Coronary artery (tissue), 2 donors: ENCODE measurements at places on chromosomes 11 and 22.

DNA sequence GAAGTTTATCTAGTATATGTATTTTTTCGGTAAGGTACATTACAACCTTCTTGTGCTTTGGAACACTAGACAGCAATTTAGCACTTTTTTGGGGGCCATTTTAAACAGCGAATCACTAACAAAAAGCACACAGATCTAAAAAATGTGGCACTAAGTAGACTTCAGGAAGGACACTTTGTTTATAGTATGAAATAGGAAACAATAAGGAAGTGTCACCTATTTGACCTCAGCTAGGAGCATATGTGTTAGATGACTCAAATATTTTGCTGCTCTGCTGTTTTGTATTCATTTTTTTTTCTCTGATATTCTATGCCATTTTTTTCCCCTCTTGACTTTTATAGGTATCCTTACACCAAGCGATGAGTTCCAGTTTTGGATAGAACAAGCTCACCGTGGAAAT, 5.6 kb downstream of the DYNC2H1 start:
- no peak for DNase-seq

DNA sequence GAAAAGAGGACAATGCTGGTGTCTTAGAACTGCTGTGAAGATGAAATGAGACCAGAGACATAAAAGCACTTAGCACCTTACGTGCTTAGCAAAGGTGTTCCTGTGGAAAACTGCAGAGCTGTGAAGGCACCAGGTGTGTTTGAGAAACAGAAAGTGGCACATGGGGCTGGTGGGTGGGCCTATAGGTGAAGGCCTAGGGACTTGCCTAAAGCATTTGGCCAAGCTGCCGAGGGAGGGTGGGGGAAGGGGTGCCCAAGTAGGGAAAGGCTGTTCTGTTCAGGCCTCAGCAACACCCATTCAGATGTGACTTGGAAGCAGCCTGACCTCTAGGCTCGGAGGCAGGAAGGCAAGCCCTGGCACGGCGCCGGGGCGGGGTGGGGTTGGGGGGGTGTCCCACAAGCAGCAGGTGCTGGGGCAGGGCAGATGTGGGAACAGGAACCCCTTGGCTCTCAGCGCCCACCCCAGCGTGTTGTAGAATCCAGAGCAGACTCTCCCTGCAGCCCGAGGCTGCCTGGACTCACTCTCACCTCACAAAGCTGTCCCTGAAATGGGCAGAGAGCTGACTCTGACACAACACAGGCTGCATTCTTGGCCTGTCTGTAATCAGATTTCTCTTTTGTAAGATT, 366.7 kb upstream of the NARS2 start:
- no peak for DNase-seq

GRCh38 chr11:76824980-76825725, 35.6 kb upstream of the ACER3 start:
- DNase-seq: no peak

- DNase-seq: no peak
Observed at GRCh38 chr22:22342697-22343580, 98.4 kb downstream of the VPREB1 start.

- DNase-seq: no peak
Observed at GRCh38 chr11:106691807-106692365, 326.4 kb downstream of the GUCY1A2 start.

GRCh38 chr11:100739666-100740065, 52.6 kb downstream of the ARHGAP42 start:
- DNase-seq: no peak

GRCh38 chr11:118233377-118233776, 8.6 kb upstream of the JAML start:
- DNase-seq: no peak

- no peak for DNase-seq
Observed at GRCh38 chr22:48717076-48717810, 1110.4 kb downstream of the BRD1 start.

GRCh38 chr11:120500414-120501071, 11.0 kb upstream of the GRIK4 start:
- DNase-seq: no peak

DNA sequence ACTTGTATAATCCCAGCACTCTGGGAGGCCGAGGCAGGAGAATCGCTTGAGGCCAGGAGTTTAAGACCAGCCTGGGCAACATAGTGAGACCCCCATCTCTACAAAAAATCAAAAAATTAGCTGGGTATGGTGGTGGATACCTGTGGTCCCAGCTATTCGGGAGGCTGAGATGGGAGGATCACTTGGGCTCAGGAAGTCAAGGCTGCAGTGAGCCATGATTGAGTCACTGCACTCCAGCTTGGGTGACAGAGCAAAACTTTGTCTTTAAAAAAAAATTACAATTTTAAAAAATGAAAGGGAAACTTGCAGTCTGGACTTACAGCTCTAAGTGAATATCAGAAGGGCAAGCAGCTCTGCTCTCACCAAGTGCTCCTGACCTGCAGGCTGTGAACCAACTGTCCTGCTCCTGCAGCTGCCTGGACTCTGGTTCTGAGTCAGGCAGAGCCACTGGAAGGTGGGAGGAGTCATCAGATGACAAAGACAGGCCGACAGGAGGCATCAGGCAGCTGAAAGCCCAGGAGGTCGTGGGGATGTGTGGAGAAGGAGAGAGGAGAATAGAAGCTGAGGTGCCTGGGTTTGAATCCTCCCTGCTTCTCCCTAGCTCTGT, 9.6 kb downstream of the SMTNL1 start:
- no peak for DNase-seq

DNA sequence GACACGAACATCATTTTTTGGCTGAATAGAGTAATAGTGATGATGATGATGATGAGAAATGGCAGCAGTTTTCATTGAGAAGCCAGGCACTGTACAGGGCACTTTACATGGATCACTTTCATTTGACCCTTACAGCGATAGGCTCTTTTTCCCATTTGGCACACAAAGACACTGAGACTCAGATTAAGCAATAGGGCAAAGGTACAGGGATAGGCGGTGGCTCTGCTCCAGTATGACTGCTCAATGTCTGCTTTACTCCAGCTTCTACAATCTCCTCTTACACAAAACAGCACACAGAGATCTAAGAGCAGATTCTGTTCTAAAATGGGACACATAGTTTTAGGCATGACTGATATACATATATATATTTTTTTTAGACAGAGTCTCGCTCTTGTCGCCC, 40.6 kb downstream of the MPPED2 start:
- no peak for DNase-seq

- no peak for DNase-seq
Observed at GRCh38 chr11:59062602-59063529, 23.2 kb upstream of the GLYATL1B start.

DNA sequence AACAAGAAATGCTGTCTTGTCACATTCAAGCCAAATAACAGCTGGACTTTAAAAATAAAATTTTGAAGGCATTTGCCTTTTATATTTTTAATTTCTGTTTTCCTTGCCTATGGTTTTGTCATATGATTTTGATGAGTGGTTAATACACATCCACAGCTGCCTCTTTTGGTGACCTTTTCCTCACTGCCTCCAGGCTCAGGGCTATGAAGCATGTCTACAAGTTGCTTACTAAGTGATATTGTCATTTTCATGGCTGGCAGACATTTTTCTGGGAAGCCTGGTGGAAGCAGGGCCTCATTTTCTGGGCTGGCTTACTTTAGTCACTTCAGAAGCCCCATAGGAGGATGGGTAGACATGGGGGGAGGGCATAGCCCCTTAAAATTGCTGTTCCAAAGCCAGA, 344.9 kb downstream of the SOX6 start:
- no peak for DNase-seq

DNA sequence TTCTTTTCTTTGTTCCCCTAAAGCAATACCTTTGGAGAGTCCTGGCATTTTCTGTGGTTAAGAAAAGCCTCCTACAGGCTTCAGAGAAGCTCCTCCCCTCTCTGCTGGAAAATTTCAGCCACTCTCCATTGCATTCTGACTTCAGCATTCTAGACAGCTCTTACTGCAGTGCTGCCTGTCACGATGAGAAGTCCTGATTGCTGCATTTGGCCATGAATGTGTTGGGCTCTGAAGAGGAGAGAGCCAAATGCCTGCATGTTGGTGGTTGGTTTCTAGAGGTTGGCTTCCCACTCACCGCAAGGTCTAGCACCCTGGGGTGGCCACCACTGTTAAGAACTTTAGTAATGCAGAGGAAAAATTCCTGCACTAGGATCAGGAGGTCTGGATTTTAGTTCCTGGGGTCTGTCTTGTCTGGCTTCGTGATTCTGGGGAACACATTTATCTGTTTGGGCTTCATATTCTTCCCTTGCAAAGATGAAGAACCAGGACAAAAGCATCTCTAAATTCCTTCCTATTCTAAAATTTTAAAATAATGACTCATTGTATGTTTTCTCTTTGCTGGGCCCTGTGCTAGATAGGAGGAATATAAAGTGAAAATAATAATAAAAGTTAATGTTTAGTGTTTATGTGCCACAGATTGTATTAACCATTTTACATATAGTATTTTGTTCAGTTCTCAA, 38.1 kb downstream of the COA4 start:
- no peak for DNase-seq

- DNase-seq: no peak
Observed at GRCh38 chr11:1652442-1652770, 22.8 kb downstream of the KRTAP5-5 start.

DNA sequence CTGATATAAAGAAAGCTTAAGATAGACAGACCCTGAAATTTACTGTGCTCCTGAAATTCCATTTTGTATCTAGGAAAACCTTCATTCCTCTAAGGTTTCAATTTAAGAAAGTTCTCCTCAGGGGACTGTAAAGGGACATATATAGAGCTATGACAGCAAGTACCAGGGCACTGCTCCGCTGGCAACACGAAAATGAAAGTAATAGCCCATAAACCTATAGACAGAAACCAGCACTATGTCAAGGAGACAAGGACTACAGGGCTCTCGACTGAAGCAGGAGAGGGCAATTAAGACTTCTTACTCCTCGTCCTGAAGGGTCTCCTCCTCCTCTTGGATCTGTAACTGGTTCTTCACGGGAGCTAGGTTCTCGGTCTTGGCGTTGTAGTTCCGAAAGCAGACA, 6.9 kb downstream of the FEZ1 start:
- no peak for DNase-seq

DNA sequence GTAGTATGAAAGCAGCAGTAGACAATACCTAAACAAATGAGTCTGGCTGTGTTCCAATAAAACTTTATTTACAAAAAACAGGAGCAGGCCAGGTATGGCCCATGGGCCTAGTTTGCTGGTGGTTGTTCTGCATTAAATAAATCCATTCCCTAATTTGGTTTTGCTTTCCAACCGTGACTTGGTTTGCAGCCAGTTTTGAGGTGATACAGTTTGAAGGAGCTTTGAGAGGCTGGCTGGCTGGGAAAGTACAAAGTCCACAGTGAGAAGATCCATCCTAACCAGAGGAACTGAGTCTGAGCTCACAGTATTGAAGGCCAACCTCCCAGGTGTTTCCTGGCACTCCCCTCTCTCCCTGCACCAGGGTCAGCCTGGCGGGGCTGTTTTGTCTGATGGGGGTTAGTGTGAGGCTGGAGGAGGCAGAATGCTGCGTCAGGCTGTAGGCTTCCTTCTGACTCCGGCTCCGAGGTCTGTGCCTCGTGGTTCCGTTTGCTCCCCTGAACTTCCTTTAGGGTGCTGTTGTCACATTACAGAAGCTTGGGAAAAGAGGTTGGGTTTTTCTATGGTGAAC, 129.5 kb downstream of the MICAL2 start:
- DNase-seq: no peak

GRCh38 chr22:45996241-45997076, 19.5 kb upstream of the WNT7B start:
- DNase-seq: no peak

- DNase-seq: no peak
Observed at GRCh38 chr11:85279267-85279666, 347.9 kb downstream of the DLG2 start.

GRCh38 chr11:56706486-56706885, 7.6 kb downstream of the OR9G1 start:
- no peak for DNase-seq

DNA sequence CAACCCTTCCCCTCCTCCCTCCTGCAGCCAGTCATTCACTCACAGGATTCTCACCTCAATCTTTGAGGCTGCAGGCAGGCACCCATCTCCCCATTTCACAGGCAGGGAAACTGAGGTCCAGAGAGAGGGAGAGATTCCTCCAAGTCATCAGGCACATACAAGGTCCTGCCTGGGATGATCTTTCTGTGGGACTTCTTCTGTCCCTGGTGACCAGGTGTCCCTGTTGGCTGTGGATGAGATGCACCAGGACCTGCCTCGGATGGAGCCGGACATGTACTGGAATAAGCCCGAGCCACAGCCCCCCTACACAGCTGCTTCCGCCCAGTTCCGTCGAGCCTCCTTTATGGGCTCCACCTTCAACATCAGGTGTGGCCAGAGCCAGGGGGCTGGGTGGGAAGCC, 7.8 kb downstream of the FTH1 start:
- no peak for DNase-seq

DNA sequence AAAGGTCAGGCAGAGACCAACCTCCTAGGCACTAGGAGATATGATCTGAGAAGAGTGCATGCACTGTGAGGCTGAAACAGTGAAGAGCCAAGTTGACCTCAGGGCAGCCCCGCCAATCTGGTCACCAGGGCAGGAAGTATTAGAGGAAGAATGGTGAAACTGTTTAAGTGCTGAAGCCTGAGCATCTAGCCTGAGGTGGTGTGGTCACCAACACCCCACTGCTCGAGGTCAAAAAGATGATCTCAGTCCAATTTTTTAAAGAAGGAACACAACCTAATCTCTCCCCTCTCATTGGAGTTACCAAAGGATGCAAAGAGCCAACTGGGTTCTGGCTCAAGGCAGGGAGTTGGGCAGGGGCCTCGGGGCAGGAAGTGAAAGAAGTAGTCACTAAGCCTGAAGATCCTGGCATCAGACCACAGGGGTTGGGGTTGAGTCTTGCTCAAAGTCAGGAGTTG, 4.0 kb downstream of the APBB1 start:
- no peak for DNase-seq

- no peak for DNase-seq
Observed at GRCh38 chr11:62082292-62082657, 41.5 kb upstream of the INCENP start.

DNA sequence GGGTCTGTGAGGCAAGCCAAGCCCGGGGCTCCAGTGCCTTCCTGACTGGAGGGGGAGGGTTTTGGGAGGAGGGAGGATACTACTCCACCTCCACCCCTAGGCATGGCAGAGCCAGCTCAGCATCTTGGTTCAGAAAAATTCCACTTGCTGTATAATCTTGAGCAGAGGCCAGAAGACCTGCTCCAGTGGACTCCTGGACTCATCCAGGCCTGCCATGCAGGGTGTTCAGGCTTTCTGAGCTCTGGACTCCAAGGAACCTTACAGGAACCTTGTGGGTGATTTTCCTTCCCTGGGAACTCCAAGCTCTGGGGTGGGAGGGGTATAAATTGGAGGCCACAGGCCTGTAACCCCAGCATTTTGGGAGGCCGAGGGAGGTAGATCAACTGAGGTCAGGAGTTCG, 9.4 kb downstream of the CSDC2 start:
- DNase-seq: no peak

DNA sequence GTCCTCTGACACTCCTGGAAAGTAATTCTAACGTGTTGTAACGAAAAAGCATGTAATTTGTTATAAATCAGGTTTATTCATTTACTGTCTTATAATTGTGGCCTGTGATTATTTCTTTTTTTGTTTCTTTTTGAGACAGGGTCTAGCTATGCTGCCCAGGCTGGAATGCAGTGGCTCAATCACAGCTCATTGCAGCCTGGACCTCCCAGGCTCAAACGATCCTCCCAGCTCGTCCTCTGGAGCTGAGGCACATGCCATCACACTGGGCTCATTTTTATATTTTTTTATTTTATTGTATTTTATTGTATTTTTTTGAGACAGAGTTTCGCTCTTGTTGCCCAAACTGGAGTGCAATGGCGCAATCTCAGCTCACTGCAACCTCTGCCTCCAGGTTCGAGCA, 15.9 kb downstream of the DENND5A start:
- DNase-seq: no peak

- no peak for DNase-seq
Observed at GRCh38 chr11:35096723-35097122, 42.2 kb upstream of the CD44 start.

GRCh38 chr11:78533399-78533798, 41.3 kb downstream of the NARS2 start:
- DNase-seq: no peak
